Progenitor cell of endocrine pancreas (in vitro differentiated cells): ENCODE measurements at places on chromosomes 2 and 18.

DNA sequence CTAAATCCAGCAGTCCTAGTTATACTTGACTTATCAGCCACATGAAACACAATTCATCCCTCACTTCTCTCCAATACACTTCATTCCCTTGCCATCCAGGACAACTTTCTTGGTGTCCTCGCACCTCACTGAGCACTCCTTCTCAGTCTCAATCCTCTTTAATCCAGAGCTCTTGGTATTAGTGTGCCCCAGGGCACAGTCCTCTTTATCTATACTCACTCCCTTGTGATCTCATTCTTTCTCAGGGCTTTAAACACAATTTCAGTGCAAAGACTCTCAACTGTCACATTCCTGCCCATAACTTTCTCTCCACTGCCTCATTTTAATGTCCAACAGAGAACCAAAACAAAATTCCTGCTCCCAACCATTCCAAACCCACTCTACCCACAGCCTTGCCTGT is 60.8 kb upstream of the SPOPL start:
- H3K4me1 ChIP-seq: peaks cover 3% of the 10 kb centered on the region
- H3K36me3 ChIP-seq: peaks cover 1% of the 10 kb centered on the region
- no peaks in the 10 kb centered on the region for H3K27me3 ChIP-seq
- H3K27ac ChIP-seq: no peak overlapping the region
- no peak for DNase-seq

GRCh38 chr2:169540146-169540545 is 30.6 kb downstream of the KLHL41 start:
- no peak for DNase-seq
- H3K4me1 ChIP-seq: no peaks in the 10 kb centered on the region
- H3K36me3 ChIP-seq: peaks cover 14% of the 10 kb centered on the region
- no peak overlapping the region for H3K27ac ChIP-seq
- no peak overlapping the region for H3K4me3 ChIP-seq

DNA sequence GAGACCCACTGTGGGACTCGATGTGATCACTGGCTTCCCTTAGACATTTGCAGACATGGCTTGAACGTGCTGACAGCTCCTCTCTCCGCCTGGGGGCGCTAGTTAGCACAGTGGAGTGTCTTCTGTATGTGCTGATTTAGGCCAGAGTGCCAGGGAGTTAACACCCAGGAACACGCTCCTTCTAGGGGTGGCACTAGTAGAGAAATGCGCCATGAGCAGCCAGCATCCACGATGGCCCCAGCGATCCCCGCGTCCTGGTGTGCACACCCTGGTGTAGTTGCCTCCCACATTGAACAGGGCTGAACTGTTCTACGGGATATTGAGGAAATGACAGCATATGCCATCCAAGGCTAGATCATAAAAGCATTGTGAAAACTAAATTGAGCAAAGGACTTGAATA is 11.4 kb upstream of the NMUR1 start:
- no peak for DNase-seq
- no peak overlapping the region for H3K4me3 ChIP-seq
- H3K4me1 ChIP-seq: peaks cover 16% of the 10 kb centered on the region
- H3K27ac ChIP-seq: no peak overlapping the region

- no peaks in the 10 kb centered on the region for H3K36me3 ChIP-seq
- H3K4me1 ChIP-seq: peaks cover 20% of the 10 kb centered on the region
- H3K27ac ChIP-seq: no peak overlapping the region
- DNase-seq: no peak
Observed at GRCh38 chr2:82120654-82121053, 1816.1 kb upstream of the LRRTM1 start.

- no peak for DNase-seq
- no peaks in the 10 kb centered on the region for H3K27me3 ChIP-seq
- no peak overlapping the region for H3K4me3 ChIP-seq
- H3K36me3 ChIP-seq: no peaks in the 10 kb centered on the region
- H3K4me1 ChIP-seq: peaks cover 13% of the 10 kb centered on the region
- H3K27ac ChIP-seq: no peak overlapping the region
Observed at GRCh38 chr2:46769809-46770208, 145.8 kb downstream of the MCFD2 start.

- H3K4me1 ChIP-seq: no peaks in the 10 kb centered on the region
- H3K27me3 ChIP-seq: no peaks in the 10 kb centered on the region
- no peak for DNase-seq
- H3K4me3 ChIP-seq: no peak overlapping the region
Observed at GRCh38 chr2:45412754-45413379, 198.2 kb downstream of the SRBD1 start.

- peaks cover 11% of the 10 kb centered on the region for H3K36me3 ChIP-seq
- no peaks in the 10 kb centered on the region for H3K4me1 ChIP-seq
- no peak overlapping the region for H3K27ac ChIP-seq
- H3K4me3 ChIP-seq: no peak overlapping the region
Observed at GRCh38 chr2:236061899-236062298, 106.3 kb downstream of the GBX2 start.

- peaks cover 9% of the 10 kb centered on the region for H3K4me1 ChIP-seq
- no peaks in the 10 kb centered on the region for H3K36me3 ChIP-seq
- no peak overlapping the region for H3K4me3 ChIP-seq
- no peaks in the 10 kb centered on the region for H3K27me3 ChIP-seq
- no peak for DNase-seq
Observed at GRCh38 chr18:52069201-52069600, 270.8 kb upstream of the DCC start.
